ENCODE measurements at places on chromosomes 12 and 14.

DNA sequence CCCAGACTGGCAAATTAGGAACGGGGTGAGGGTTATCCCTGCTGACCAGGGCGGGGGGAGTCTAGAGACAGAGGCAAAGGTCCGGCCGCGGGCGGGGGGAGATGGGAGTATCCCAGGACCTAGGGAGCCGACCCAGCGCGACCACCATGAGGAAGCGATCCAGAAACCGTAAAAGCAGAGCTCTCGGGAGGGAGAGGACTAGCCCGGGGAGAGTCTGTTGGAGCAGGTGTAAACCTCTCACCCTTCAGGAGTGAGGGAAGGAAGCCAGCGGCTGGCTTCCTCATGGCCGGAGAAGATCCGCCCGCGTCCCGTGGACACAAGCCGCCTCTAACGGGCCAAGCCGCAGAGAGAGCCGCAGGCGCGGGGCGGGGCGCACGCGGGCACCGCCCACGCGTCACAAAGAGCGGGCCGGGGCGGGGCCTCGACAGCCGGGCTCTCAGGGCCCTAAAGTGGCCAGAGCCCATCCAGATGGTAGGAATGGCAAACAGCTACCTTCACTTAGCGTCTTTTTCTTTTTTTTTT, at the start of gene ACRBP:
Gene ACRBP, minus strand, starts transcription at position 350 of the 522 bp plus-strand sequence. Its CDS starts 66 bp downstream, at position 284.
- peak; percentile 61 for DNase-seq

DNA sequence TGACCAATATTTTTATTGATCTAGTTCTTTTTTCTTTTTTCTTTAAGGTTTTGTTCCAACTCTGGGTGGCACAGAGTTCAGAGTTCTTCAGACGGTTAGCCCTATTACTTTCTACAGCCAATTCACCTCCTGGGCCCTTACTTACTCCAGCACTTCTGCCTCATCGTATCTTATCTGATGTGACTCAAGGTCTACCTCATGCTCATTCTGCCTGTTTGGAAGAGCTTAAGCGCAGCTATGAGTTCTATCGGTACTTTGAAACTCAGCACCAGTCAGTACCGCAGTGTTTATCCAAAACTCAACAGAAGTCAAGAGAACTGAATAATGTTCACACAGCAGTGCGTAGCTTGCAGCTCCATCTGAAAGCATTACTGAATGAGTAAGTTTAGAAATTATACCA, 64.7 kb downstream of the VEZT start:
- DNase-seq, result no peak

DNA sequence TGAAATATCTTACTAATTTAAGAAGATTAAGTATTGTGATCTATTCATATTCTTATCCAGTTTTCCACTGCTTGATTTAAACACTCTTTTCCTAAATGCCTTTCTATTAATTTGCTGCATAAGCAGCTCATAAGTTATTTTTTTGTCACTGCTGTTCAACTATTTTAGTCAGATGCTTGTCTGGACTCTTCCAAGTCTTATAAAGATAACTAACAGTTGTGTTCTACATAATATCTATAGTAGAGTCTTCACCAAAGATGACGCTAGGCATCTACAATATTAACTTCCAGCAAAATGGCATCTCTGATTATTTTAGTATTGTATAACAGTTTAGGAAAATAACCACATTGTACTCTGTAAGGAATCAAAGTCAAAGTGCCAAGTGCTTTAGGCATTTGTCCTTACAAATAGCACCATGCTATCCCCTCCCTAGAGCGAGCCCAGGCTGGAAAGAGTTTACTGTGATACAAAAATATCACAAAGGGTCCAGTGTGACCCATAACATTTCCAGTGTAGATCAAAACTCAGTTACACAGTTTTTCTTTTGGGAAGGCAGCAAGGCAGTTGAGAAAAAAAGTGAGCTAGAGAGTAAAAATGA, 98.2 kb downstream of the DENND5B start:
- DNase-seq, result no peak

DNA sequence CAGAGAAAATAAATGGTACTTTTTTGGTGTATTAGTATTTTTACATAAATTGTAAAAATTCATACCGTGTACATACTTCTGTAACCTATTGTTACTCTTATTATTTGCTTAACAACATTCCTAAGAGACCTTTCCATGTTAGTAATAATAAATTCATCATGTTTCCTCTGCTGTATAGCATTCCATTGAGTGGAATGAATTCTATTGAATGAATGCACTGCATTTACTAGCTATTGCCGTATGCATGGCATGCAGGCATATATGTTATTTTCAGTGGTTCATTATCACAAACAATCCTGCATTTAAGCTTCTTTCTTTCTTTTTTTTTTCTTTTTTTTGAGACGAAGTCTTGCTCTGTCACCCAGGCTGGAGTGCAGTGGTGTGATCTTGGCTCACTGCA, 137.6 kb upstream of the TBX3 start:
- no peak for DNase-seq

DNA sequence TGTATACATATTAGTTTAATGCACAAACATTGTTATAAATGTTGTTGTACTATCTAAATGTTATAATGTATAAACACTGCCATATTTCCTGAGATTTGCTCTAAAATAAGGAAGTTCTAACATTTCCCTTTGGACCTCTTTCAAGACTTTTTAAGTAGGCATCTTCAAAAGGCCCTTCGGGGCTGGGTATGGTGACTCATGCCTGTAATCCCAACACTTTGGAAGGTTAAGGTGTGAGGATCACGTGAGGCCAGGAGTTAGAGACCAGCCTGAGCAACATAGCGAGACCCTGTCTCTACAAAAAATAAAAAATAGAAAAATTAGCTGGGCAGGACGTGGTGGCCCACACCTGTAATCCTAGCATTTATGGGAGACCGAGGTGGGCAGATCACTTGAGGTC, 35.5 kb downstream of the FBLN5 start:
- no peak for DNase-seq

DNA sequence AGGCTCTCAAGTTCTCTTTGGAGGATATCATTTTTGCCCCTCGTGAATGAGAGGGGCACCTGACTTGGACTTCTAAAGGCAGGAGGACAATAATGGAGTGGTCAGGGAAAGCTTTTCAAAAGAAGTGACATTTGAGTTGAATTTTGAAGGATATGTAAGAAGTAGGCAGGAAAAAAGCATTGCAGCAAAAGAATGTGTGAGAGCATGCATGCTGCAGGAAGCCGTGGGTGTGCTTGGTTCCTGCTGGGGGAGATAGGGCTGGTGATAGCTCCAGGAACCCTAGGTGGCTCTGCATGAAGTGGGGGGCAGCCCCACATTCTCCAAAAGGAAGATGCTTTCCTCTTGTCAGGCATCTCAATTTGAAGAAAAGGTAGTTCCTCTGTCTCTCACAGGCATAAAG, 23.1 kb downstream of the ACVR1B start:
- no peak for DNase-seq

- DNase-seq, result no peak
Measured at GRCh38 chr12:32989705-32990104, 93.1 kb upstream of the PKP2 start.

DNA sequence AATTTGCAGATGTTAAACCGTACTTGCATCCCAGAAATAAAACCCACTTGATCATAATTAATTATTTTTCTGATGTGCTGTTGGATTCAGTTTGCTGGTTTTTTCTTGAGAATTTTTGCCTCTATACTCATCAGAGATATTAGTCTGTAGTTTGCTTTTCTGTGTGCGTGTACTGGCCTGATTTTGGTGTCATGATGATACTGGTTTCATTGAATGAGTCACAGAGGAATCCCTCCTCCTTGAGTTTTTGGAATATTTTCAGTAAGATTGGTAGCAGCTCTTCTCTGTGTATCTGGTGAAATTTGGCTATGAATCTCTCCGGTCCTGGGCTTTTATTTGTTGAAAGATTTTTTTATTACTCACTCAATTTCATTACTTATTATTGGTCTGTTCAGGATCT, 100.4 kb upstream of the PMCH start:
- no peak for DNase-seq

DNA sequence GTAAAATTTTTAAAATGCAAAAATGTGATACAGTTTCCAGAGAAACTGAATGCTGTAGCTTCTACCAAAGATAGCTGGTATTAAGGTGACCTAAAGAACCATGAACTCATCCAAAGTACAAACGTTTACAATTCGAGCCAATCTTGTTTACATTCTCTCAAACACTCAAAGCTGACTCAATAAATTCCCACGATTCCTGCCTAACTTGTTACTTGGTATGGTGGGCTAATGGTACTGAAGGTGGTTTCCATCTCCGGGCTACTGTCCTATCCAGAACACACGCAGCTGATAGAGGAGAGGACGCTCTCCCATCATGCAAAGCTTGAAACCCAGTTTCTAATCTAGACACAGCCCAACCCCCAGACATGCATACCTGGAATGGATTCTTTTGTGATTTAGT, 31.5 kb downstream of the RAD9B start:
- DNase-seq, result no peak

DNA sequence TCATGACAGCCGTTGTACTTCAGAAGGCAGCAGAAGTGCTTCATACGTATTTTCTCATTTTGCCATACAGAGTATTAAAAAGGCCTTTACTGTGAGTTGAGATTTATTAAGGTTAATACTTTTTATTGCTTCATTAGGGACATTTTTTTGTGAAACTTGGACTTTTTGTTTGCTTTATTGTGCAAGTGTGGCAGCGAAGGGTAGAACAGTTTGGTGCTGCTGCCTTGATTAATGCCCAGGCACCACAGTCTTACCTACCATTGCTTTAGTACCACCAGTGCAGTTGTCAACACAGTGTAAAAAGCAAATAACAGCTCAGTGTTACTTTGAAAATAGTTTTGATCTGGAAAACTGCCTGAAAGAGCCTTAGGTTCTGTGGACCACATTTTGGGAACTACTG, 147.4 kb downstream of the PCNX1 start:
- DNase-seq, result no peak
